ENCODE measurements at places on chromosomes 7 and 10.
A peak's percentile ranks its signal among the peaks of the same experiment; 100 is the strongest.

GRCh38 chr7:148156233-148156632, 434.3 kb upstream of the C7orf33 start:
- no peak for DNase-seq

- DNase-seq: peak; percentile 77
These were observed 124.9 kb downstream of the SH2D4B start for GRCh38 chr10:80662429-80663261.

- no peak for DNase-seq
These were observed 8.6 kb downstream of the PRKG1 start for GRCh38 chr10:51082857-51083256.

GRCh38 chr7:101235522-101235921, 2.1 kb downstream of the CLDN15 start:
- DNase-seq: no peak

GRCh38 chr10:93542358-93542791, 24.1 kb upstream of the FFAR4 start:
- DNase-seq: peak; percentile 91

GRCh38 chr10:44589944-44590449, 205.1 kb upstream of the CXCL12 start:
- no peak for DNase-seq

GRCh38 chr10:11595395-11595692, 16.1 kb downstream of the USP6NL start:
- no peak for DNase-seq

- DNase-seq: no peak
These were observed 12.8 kb upstream of the GPR85 start for GRCh38 chr7:113099284-113099919.

GRCh38 chr7:13822678-13823077, 166.8 kb downstream of the ETV1 start:
- no peak for DNase-seq

DNA sequence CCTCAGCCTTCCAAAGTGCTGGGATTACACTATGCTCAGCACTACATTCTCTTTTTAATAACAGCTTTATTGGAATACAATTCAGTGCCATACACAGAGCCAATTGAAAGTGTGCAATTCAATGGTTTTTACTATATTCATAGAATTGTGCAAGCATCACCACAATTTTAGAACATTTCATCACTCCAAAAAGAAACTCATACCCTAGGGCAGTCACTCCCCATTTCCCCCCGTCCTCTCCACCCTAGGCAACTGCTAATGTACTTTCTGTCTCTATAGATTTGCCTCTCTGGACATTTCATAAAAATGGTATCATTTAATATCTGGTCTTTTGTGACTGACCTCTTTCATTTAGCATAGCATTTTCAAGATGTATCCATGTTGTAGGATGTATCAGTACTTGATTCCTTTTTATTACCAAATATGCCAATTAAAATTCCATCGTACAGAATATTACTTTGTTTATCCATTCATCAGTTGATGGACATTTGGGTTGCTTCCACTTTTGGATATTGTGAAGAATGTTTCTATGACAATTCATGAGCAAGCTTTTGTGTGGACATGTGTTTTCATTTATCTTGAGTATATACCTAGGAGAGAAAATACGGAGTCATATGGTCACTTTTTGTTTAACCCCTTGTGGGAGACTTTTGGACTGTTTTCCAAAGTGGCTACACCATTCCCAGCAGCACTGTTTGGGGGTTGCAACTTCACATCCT, 6.3 kb upstream of the XPNPEP1 start:
- no peak for DNase-seq

DNA sequence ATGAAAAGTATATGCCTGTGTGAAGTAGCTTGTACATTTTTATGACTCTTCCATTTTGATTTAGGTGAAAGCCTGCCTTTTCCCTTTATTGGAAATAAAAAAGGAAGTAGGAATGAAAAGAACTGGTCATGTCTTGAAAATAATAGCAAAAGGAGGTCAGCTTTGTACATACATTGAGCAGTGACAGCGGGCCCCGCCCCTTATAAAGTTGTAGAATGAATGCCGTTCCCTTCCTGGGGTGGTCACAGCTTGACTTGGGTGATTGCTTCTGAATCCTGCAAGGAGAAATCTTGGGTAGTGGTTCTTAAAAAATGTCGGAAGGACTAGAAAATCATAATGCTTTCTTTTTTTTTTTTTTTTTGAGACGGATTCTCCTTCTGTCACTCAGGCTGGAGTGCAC, 31.7 kb downstream of the CAMK1D start:
- no peak for DNase-seq

DNA sequence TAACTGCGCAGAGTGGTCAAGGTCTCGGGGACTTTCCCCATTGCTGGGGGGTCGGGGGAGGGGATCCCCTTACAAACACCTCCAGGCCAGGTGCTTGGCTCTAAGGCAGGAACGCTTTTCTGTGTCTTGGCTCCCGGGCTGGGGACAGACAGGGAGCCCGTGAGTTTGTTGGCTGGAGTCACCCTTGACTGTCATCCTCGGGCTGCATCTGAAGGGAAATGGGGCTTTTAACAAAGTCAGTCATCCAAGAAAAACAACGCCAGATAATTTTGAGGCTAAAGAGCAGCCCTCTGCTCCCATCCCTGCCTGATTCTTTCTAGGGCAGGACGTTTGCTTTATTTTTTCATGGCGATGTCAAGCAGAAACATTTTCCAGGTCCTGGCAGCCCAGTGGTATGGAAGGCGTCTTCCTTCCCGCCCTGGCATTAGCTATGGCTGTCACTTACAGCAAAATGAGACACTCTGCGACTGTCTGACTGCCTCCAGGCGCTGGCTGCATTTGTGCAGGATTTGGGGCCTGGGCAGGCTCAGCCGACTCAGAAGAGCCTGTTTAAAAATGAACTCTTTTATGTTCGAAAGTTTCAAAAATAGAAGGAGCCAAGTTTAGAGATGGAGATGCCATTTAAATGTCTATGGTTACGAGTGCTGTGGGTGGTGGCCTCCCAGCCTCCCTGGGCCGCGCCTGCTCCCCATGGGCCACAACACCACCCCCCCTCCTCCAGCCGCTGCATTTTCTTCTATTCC, 54.7 kb upstream of the TNS3 start:
- no peak for DNase-seq

GRCh38 chr7:136023134-136023869, 46.1 kb upstream of the MTPN start:
- no peak for DNase-seq

- DNase-seq: no peak
These were observed 546.9 kb upstream of the GHITM start for GRCh38 chr10:83592337-83592935.

DNA sequence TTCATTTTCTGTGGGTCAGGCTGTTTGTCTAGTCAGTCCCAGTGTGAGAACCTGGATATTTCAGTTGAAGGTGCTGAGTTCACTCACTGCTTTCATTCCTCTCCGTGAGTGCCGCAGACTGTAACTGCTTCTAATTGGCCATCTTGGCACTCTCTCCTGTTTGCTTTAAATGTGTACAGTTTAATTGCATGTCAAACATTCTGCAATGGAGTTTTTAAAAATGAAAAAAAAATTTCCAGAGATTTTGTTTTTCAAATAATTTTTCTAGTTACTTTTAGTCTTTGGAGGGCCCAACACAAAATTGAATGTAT, 87.8 kb downstream of the CCSER2 start:
- DNase-seq: no peak

DNA sequence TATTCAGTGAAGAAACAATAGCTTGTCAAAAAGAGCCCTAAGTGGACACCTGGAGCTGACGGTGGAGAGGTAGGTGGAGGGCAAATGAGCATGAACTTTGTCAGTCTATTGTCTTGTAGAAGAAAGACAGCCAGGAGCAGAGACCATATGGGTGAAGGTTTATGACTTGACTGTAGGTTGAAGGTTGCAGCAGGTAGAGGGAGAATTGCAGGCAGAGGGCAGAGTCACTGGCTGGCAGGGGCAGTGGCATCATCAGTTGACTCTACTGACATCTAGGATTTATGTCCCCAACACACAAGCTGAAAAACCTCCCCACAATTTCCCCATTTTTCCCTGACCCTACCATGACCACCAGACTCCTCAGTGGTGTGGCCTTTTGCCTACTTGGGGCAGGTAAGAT, 243.6 kb upstream of the PRSS58 start:
- DNase-seq: no peak

DNA sequence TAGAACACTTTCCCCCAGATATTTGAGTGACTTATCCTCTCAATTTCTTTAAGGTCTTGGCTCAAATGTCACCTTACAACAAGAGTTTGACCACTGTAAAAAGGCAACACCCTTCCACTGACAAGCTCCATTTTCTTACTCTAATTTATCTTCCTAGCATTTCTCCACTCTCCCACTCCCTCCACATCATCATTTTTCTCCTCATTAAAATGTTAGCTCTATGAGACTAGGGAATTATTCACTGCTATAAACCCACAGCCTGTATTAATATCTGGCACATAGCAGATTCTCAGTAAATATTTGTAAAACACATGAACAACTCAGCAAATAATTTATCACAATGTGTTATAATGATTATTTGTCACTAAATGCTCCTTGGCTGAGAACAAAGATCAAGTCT, 161.0 kb downstream of the DOCK4 start:
- no peak for DNase-seq

- no peak for DNase-seq
These were observed 170.1 kb downstream of the ST7 start for GRCh38 chr7:117123311-117123926.

DNA sequence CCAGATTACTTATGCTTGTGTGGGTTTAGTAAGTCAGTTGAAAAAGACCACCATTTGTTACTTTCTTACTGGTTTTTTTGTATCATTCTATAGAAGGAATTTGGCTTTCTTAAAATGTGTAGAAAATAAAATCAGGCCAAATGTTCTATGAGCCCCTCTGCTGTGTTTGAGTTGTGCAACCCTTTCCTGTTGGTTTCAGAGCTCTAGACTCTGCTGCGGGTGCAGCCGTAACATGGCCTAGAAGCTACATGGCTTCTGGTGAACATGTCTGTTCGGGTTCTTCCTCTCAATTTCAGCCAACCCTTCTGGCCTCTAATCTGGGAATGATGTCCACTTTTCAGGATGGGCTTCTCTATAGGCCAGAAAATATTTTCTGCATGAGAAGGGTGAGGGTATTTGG, 56.6 kb upstream of the RAB18 start:
- no peak for DNase-seq

DNA sequence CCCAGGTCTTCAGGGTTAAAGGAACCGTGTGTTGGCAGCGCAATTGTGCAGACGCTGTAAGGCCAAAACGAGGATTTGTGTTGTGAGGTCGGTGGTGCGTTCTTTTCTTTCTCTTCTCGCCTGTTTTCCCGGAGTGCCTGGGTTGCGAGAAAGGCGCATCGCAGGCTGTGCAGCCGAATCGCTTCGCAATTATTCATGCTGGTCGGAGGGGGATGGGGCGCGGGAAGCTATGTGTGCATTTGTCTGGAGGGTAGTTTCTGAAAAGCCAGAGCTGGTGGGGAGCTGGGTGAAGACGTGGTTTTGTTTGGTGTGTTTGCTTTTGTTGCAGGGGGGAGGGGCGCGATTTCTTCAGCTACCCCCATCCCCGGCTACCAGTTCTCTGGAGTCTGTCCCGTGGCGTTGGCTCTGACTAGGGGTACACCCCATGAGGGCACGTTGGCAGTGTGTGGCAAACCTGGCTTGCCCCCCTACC, 2.1 kb downstream of the MXI1 start:
- peak; percentile 62 for DNase-seq

- peak; percentile 99 for DNase-seq
These were observed at the start of gene ZNF248 for GRCh38 chr10:37857287-37858211. Gene ZNF248, minus strand, starts transcription at chr10:37857610. Its CDS starts 1,300 bp downstream, at chr10:37856310.

- no peak for DNase-seq
These were observed 47.3 kb upstream of the BHLHA15 start for GRCh38 chr7:98163704-98164494.

DNA sequence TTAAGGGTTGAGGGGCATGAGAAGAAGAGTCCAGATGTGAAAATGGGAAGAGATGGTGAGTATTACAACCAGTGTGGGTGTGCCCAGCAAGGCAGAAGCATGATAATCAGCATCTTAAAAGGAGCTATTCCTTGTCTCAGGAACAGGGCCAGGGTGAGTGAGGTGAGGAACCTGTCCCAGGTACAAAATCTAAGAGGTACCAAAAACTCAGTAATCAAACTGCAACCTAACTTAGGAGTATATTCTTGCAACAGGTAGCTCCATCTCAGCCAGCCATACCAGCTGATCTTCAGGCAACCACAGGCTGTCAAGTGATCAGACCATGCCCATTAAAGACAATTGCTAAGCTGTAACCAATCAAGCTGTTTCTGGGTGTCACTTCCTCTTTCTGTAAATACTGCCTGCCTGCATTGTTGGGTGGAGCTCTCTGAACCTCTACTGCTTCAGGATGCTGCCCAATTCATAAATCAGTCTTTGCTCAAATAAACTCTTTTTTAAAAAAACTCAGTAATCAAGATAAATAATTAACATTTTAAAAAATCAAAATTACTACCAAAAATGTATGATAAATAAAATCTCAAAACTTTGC, 7.4 kb downstream of the KEL start:
- no peak for DNase-seq

DNA sequence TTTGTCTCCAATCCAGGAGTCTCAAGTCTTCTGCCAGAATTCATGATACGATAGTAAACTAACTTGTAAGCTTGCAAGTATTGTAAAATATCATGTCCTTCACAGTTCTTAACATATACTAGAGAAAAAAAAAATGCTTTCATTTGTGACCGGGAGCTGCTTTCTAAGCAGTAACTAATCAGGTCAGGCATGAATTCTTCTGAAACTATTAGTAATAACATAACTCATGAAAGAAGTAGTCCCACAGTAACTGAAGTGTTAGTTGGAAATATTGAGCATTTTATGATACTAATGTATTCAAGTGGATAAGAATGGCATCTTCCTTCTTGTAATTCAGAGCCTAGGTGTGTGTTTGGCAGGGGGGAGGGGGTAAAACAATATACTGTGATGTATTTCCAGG, 665.6 kb downstream of the DNAJB9 start:
- no peak for DNase-seq

DNA sequence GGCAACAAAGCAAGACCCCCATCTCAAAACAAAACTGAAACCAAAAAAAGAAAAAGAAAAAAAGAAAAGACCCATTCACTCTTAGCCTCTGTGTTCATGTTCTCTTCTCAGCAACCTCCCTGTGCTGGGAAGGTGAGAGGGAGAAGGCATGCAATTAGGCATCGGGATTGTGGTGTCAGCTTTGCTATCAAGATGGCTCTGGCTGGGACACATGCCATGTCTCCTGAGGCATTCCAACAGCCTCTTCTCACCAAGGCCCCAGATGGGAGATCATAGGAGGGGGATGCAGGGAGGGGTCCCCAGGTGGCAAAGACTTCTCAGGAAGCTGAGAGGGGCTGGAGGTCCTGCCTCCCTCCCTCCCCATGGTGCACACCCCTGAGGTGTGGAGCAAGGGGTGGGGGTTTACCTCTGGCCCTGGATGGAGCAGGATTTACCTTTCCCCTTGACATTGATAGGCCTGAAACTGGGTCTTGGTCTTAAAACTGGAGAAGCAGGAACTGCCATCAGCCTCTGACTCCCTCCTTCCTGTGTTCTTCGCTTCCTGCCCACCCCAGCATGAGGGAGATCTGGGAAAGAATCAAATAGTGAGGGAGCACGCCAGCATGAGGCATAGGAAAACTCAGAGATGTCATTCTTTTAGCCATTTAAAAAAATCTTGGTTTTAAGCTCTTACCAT, 96.2 kb upstream of the DUSP5 start:
- no peak for DNase-seq

Measured in muscle of back (tissue), 13 donors.